Kidney (tissue), 22 donors: ENCODE measurements at places on chromosomes 3 and 15. TPM values are rescaled to one million over a fixed set of nuclear protein-coding genes. Genes with fewer than 3 reads are reported as not detected.

GRCh38 chr3:130787422-130788068, 40.9 kb upstream of the PIK3R4 start:
- DNase-seq, result peak; percentile 21
- no peaks in the 10 kb centered on the region for H3K36me3 ChIP-seq
- H3K4me1 ChIP-seq, result no peaks in the 10 kb centered on the region
- H3K27ac ChIP-seq, result no peak overlapping the region

- DNase-seq, result no peak
- H3K4me3 ChIP-seq, result no peak overlapping the region
- no peaks in the 10 kb centered on the region for H3K27me3 ChIP-seq
- H3K4me1 ChIP-seq, result no peaks in the 10 kb centered on the region
- no peaks in the 10 kb centered on the region for H3K36me3 ChIP-seq
- no peak overlapping the region for H3K27ac ChIP-seq
Observed at GRCh38 chr3:197501879-197502620, 53.7 kb downstream of the BDH1 start.

CLN6 gene
- 36.6 TPM for total RNA-seq

GNB4 gene
- 31.0 TPM for total RNA-seq

SKOR1 gene
- total RNA-seq, result 0.57 TPM

- H3K36me3 ChIP-seq, result no peaks in the 10 kb centered on the region
- no peaks in the 10 kb centered on the region for H3K27me3 ChIP-seq
- H3K27ac ChIP-seq, result no peak overlapping the region
- H3K4me1 ChIP-seq, result no peaks in the 10 kb centered on the region
Observed at GRCh38 chr3:13718000-13718399, 161.9 kb downstream of the WNT7A start.

HYKK gene
- 5.8 TPM for total RNA-seq

GRCh38 chr3:101989578-101990200, 140.4 kb downstream of the NFKBIZ start:
- H3K36me3 ChIP-seq, result no peaks in the 10 kb centered on the region
- no peak overlapping the region for H3K4me3 ChIP-seq
- no peak overlapping the region for H3K27ac ChIP-seq
- DNase-seq, result no peak
- no peaks in the 10 kb centered on the region for H3K4me1 ChIP-seq
- H3K27me3 ChIP-seq, result no peaks in the 10 kb centered on the region
